ENCODE measurements at places on chromosomes 3 and 15. TPM values are rescaled to one million over a fixed set of nuclear protein-coding genes. Genes with fewer than 3 reads are reported as not detected.

GRCh38 chr3:134446800-134447199, 39.0 kb downstream of the ANAPC13 start:
- no peak for DNase-seq

- no peak for DNase-seq
Observed at GRCh38 chr3:52245322-52246263, at the start of gene PPM1M. TSS of gene PPM1M (plus strand) at chr3:52245759. CDS start at chr3:52245825, 66 bp downstream.

DNA sequence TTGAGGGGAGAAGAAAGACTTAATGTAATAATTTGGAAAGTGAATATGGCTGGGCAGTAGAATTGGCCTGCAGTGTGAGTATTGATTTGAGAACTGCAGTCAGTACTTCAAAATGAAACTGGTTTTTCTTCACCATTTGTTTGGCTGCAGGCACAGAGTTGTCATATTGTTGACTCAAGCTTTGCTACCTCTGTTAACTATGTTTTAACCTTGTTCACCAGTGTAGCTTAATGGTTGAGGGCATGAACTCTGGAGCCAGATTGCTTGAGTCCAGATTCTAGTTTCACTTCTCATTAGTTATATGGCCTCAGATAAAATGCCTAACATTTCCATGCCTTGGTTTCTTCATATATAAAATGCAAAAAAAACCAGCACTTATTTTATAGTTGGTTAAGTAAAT, 64.1 kb downstream of the CFAP44 start:
- DNase-seq: no peak

DNA sequence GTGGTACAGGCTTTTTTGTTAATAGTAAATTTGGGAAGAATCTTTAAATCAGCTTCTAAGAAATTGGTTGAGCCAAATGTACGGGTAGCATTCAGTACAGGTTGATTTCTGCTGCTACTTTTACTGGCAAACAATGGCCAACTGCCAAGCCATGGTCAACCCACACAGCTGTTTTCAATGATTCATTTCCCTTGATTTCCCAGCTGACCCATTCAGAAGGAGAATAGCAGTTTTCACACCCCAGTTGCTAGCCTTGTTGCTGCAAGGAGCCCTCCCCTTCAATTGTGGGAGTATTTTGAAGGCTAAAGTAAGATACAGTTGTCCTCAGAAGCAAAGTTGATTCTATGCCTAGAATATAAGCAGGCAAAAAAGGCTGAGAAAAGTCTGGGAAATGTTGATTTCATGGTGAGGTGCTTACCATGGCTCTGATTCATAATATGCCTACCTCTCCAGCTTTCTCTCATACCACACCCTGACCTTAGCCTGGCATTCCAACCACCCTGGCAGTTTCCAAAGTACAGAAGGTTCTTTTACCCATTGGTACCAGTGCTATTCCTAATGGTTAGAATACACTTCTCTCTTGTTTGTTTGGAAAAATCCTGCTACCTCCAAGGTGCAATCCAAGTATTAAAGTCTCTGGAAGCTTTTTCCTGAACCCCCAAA, 320.3 kb upstream of the TGFBR2 start:
- no peak for DNase-seq

GRCh38 chr3:45000823-45001222, 24.8 kb downstream of the EXOSC7 start:
- no peak for DNase-seq

DNA sequence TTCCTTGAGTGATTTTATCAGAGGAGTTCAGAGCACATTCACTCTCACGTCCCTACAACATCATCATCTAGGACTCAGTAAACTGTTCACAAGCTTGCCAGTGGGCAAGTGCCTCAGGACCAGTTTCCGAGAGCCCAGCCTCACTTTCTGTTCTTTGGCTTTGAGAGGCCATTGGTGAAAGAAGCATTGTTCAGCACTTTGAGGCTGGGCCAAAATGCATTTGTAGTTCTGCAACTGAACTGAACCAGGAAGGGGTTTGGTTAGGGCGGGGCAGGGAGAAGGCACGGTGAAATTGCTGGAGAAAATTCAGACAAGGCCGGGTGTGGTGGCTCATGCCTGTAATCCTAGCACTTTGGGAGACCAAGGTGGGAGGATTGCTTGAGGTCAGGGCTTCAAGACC, 222.1 kb upstream of the CHRM5 start:
- no peak for DNase-seq

GRCh38 chr3:105845488-105845887, 23.3 kb downstream of the CBLB start:
- DNase-seq: no peak

DNA sequence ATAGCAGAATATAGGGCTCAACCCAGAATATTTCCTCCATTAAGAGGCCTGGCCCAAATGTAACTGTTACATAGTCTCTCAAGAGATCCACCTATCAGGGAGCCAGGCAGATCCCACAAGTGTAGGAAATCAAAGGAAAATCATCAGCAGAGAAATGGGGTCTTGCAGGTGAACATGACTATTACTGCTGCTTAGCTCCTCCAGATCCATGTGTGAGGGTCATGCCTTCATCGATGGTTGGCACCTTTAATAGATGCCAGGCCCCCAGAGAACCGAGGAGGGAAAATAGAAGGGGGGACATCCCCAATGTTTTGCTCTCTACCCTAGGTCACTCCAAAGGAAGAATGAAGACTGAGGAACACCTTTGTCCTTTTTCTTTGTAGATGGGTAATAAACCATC, 1029.9 kb upstream of the CADM2 start:
- DNase-seq: no peak

SLC22A13 gene
- not detected for polyA plus RNA-seq

THPO gene
- 0.60 TPM for polyA plus RNA-seq

FAM43A gene
- 28.5 TPM for polyA plus RNA-seq

ZPLD1 gene
- not detected for polyA plus RNA-seq

All from urinary bladder (tissue), 4 donors.